Stimulated activated CD4-positive, alpha-beta T cell treated with anti-CD3 and anti-CD28 coated beads, Interleukin-15, amount 100 ng/mL, for 1 hour (primary cell): ENCODE measurements at places on chromosomes 2 and 18.

DNA sequence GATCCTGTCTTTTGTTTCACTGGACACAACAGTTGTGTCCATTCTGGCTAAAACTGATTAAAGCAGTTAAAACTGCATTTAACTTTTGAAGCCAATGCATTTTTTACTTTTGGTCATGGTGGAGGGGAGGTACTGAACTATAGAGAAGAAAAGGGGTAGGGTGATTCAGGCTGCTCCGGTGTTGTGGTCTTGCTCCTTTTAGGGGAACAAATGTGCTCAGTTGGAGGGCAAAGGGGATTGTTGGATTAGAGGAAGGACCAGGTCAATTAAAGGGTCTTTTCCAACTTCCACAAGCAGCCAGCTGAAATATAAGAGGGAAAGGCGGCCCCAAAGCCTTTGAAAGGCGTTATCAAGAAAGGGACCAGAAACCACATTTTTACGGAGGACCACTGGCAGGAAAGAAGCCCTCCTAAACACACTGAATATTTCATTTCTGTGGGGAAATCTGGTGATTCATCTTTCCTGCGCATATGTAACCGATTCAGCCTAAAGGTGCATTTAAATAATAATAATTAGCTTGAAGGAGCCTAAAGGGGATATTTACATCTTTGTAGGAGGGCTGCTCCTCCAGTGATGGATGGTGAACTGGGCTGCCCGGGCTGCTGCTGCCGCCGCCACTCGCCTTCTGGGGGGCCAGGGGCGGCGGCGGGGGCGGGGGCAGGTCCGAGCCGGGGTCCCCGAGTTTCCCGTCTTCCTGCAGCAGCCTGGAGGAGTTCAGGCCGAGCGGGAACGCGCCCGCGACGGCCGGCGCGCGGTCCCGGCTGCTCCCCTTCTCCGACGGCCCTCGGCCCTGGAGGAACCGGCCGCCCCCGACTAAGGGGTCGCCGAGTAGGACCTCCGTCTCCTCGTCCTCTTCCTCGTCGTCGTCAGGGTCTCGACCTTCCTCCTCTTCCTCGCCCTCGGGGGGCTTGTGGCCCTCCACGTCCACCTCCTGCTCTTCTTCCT, 5.2 kb downstream of the SKOR2 start:
- no peak for DNase-seq

DNA sequence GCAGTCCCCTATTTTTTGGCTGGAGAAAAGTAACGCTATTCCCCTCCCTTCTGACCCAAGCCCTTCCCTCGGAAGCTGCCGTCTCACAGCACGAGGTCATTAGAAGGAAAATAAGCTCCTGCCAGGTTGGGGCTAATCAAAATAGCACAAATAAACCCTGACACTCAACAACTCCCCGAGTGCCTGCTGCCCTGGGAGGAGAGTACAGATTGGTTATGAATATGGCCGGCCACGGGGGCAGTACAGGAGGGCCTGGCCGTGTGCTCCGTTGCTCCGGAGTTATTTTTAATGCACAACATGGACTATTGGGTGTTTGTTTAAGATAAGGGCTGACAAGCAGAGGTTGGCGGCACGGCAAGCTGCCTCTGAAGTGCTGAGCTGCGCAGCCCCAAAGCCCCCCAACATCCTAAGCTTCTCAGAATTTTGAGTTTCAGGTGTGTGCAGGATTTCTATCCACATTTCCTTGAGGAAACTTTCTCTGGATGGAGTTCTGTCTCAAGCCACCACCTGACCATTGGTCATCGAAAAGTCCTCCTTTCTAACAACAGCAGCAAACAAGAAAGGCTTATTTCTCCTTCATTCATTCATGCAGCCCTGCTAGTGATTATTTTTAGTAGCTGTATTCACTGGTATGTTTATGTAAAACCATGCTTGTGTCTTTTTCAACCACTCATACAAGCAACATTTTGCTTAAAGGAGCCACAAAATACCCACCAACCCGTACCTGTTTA, 58.7 kb downstream of the PAX3 start:
- no peak for DNase-seq

GRCh38 chr2:36339607-36340218, 15.9 kb upstream of the CRIM1 start:
- no peak for DNase-seq

DNA sequence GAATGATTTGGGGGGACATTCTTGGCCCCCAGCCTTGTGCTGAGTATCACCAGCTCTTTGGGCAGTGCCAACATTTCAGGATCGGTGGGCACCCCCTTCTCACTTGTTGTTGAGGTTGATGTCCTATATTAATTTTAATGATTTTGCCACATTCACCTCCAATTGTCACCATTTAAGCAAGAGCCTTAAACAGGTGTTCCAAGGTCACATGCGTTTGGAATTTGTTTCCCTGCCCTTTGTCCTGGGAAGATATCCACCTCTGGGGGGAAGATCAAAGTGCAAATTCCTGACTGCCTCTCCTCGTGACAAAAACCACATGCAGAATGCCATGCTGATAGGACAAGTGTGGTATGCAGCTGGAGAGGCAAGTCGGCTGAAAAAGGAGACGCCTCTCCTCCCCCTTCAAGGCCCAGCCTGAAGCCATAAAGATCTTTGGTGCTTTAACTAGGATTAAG, 72.5 kb upstream of the ID2 start:
- DNase-seq: no peak

GRCh38 chr2:58939388-58939787, 698.3 kb upstream of the FANCL start:
- no peak for DNase-seq

GRCh38 chr2:184767059-184767458, 168.7 kb downstream of the ZNF804A start:
- no peak for DNase-seq

GRCh38 chr2:203718087-203718486, 11.6 kb downstream of the CD28 start:
- no peak for DNase-seq

GRCh38 chr2:236639461-236640235, 70.0 kb downstream of the ACKR3 start:
- no peak for DNase-seq

- DNase-seq: no peak
These were observed 147.6 kb upstream of the SETBP1 start for GRCh38 chr18:44533071-44533470.

DNA sequence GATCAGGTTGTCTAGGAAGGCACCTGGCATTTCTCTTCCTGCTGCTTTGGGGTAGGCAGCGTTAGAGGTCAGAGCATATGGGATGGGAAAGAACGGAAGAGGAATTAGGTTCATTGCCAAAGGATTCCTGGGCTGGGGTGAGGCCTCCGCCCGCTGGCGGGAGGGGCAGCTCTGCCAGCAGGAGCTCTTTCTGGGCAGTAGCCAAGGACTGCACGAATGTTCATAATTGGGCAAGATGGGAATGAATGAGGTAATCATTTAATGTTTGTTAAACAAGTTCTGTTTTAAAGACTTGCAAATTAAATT, 253.9 kb downstream of the AGAP1 start:
- no peak for DNase-seq

DNA sequence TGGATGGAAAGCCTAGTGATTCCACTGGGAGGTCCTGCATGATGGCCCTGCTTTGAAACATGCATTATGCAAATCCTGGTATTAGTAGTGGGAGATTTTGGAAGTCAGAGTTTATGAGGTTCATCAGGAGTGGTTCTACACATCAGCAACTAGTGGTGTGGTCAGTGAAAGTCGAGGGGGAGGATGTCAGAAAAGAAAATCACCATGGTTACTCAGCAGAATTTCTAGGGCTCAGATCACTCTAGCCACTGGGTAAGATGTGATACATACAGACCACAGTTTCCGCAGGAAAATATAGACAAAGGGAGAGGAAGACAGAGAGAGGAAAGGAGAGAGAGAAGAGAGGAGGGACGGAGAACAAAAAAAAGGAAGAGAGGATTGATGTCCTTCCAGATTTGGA, 2100.7 kb upstream of the PIK3C3 start:
- no peak for DNase-seq

GRCh38 chr2:101725515-101726192, 28.1 kb downstream of the MAP4K4 start:
- DNase-seq: no peak

- DNase-seq: no peak
These were observed 31.7 kb upstream of the CYBRD1 start for GRCh38 chr2:171490577-171490976.
